ENCODE measurements at places on chromosomes 11 and 22. TPM values are rescaled to one million over a fixed set of nuclear protein-coding genes. Genes with fewer than 3 reads are reported as not detected.

Gene ZNF280B
- total RNA-seq: 1.7 TPM

DNA sequence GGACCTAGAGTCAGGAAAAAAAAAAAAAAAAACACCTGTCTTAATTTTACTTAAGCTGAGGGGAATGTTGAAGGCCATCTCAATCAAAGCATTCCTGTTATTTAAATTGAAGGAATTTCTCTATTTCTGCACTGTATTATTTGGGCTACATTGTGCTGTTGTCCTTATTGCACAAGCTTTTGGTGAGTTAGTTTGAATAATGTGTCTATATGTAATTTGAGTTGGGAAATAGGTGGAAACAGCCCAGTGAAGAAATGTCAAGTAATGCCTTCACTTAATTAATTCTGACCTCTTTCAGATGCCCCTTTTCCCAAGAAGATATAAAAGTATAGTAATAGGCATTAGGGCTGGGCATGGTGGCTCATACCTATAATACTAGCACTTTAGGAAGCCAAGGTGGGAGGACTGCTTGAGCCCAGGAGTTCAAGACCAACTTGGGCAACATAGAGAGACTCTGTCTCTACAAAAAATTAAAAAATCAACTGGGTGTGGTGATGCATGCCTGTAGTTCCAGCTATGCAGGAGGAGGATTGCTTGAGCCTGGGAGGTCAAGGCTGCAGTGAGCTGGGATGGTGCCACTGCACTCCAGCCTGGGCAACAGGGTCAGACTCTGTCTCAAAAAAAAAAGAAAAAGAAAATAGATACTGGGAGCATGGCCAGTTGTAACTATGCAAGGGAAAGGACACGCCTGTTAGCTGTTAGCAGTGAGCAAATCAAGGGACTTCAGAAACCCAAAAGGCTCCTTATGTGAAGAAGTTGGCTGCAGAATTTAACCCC is 34.9 kb downstream of the OR10A6 start:
- no peak for DNase-seq

Gene KRTAP5-7
- not detected for total RNA-seq

Gene LRRC56
- total RNA-seq: not detected

DNA sequence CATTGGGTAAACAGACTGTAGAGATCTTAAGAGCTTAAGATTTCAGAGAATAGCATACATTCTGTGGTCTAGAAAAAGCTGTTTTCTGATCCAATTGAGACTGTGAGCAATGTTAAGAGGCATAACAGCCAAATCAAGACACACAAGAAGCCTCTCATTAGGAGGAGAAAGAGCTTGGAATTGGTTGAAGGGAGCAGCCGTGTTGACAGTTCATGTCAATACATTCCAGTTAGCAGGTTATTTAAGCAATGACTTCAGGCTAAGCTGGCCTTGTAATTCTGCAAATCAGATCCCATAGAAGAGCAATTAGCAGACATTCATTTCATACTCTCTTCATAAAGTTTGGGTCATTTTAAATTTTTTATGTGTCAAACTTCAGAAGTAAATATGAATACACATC is 50.9 kb downstream of the ETS1 start:
- no peak for DNase-seq

Measured in HT1080 (cell line).